ENCODE measurements at places on chromosomes 2 and 18.

- DNase-seq = no peak
Measured at GRCh38 chr2:80896576-80896975, 592.0 kb upstream of the LRRTM1 start.

DNA sequence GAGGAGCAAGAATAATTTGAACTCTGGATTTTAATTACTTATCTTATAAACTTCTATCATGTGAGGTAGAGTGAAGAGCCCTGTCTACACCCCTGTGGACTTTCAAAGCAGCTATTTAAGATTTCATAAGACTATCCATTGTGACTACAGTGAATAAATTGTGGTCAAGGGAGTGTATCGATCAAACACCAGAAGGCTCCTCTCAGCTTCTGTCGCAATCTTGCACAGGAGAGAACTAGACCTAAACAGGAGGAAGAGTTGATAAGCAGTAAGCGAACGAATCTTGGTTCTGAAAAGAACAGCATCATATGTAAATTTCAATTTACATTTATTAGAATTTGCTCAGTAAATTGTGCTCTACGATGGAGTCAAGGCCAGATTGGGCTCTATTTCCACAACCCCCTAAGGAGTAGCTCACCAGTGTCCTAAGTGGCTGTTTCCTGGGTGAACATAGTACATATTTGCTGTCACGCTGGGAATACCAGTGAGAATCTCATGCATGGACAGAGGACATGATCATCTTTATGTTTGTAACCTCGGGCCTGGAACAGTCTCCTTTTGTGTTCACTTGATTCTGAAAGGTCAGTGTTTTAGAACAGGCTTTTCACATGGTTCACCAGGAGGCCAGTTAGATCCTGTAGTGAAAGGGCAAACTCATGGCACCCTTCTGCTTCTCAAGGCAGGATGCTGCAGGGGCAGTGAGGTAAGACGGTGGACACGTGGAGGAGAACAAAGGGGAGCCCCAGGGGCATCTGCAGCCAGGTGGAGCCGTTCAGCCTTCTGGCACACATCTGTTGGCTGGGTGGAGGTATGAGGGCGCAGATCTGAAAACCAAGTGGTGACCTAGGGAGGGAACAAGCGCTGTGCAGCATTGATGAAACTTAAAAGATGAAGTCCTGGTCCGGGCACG lies 33.3 kb downstream of the NPAS2 start:
- no peak for DNase-seq

- DNase-seq = no peak
Measured at GRCh38 chr2:14016289-14016955, 616.1 kb upstream of the LRATD1 start.

- no peak for DNase-seq
Measured at GRCh38 chr2:24743924-24744323, 49.3 kb downstream of the PTRHD1 start.

GRCh38 chr2:162261032-162261945 lies 18.0 kb upstream of the FAP start:
- DNase-seq = peak; percentile 4

GRCh38 chr2:68172521-68172920 lies 14.8 kb downstream of the PNO1 start:
- no peak for DNase-seq

DNA sequence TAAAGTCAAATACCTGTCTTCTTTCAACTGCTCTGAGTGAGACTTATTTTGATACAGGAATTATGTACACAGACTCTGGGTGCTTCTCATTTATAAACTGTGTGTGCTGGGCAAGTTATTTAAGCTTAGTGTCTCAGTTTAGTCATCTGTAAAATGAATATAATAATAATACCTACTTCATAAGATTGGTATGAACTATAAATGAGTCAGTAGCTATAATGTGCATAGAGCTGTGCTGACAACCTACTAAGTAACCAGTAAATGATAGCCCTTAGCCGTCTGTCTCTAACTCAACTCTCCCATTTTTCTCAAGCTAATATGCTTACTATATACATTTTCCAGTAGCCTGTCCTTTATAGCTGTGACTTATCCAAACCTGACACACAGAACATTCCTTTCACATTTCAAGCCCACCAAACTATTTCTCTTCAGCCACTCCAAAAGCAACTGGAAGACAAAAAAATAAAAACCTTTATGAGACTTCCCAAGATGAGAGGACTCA lies 319.8 kb downstream of the ETAA1 start:
- DNase-seq = no peak
